Stimulated activated CD8-positive, alpha-beta memory T cell treated with anti-CD3 and anti-CD28 coated beads, Interleukin-15, amount 100 ng/mL, for 1 hour (primary cell): ENCODE measurements at places on chromosomes 11 and 22.

DNA sequence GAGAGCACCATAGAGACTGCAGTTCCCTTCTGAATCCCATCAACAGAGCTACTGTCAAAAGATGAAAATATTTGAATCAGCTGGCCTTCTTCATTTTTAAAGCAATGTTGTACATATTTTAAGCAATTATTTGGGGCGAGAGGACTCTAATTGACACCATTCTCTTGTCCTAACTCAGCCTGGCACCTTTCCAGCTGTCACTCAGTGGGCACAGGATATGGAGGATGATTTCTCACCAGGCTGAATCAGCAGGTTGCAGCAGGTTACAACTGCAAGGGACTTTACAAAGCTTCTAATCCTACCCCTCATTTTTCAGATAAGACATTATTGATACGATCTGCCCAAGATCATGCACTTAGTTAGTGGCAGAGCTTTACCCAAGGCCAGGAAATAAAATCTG, 11.9 kb upstream of the WT1 start:
- no peak for DNase-seq

DNA sequence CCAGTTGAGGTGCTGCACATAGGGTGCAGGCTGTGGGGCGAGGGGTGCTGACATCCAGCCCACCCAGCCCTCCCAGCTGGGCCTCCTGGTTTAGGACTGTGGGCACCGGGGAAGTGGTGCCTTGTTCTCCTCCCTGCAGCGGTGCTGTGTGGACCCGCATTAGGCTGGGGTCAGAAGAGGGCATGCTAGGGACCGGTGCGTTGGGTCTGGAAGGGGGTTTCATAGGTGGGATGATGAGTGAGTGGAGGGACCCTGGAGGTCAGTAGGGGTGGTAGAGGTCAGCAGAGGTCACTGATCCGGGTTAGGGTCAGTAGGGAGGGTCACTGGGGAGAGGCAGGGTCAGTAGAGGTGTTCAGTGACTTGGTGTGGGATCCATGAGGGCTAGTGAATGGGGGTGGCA, 6.7 kb upstream of the MYBPC3 start:
- no peak for DNase-seq

DNA sequence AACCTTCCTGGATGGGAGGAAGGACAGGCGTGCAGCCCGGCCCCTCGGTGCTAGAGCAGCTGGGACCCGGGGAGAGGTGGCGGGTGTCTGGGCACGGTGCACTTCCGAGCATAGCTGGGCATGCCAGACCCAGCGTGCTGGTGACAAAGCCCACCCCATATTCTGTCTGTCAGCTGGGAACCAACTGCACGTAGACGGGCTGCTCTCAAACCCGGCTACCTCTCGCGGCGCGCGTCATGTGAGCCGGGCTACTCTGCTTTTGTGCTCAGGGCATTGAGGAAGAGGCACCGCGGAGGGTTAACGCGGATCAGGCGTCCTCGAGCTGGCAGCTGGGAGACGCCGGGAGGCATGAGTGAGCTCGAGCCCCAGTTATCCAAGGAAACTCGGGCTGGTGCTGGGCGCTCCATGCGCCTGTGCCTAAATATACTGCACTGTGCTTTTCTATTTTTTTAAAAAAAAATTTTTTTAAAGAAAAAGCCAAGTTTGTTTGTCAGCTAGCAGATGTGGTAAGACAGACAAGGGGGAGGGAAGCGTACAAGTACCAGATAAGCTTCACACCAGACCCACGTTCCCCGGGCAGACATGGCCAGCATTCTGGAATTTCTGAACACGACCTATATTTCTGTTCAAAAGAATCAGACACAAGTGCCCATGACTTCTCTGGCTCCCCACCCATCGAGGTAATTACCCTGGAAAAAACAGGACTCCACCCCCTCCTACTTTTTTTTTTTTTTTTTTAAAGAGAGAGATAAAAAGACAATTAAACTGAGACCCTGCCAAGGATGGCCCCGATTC, 425.6 kb downstream of the SHANK2 start:
- no peak for DNase-seq

DNA sequence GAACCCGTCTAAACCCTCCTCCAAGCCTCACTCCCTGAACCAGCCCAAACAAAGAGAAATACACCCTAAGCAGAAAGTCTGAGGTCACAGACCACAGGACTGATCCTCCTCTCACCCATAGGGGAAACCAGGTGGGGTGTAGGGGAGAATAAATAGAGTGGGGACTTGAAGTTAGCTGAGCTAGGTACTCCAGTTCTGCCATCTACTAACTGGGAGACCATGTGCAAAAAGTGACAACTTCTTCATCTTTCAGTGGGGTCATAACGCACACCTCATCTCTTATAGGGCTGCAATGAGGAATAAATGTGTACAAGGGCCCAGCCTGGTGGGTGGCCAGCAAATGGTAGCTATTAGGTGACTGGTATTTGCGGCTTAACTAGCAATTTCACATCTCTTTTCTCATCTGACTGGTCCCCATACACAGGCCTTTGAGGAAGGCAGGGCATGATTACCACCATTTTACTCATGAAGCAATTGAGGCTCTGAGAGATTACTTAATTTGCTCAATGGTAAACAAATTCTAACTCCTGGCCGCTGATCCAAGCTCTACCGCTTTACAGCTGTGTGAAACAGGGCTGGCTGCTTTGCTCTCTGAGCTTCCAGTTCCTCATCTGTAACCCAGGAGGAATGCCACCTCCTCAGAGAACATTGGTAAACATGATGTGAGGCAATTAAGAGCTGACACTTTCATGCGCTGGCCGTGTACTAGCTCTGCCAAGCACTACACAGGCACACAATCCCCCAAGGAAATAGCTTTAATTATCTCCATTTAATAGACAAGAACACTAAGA, 16.6 kb downstream of the TBC1D10A start:
- no peak for DNase-seq
